ENCODE measurements at places on chromosomes 7 and 10.

DNA sequence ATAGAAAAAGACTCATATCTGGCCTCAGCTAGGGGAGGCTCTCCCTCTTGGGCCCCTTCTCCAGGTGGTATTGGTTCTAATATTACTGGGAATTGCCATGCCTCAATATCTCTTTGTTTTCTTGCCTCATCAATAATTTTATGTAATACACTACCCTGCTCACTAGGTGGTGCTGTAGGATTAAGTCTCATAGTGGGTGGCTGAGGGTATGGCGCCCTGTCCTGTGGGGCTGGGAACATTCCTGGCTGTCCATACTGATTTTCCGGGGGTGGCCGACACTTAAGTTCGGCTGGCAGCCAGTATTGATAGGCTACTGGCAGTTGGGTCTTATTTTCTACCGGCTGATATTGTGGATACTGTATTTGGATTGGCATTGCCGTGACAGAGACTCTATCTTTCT lies 9.0 kb upstream of the TAS2R3 start:
- DNase-seq, result peak; percentile 53

DNA sequence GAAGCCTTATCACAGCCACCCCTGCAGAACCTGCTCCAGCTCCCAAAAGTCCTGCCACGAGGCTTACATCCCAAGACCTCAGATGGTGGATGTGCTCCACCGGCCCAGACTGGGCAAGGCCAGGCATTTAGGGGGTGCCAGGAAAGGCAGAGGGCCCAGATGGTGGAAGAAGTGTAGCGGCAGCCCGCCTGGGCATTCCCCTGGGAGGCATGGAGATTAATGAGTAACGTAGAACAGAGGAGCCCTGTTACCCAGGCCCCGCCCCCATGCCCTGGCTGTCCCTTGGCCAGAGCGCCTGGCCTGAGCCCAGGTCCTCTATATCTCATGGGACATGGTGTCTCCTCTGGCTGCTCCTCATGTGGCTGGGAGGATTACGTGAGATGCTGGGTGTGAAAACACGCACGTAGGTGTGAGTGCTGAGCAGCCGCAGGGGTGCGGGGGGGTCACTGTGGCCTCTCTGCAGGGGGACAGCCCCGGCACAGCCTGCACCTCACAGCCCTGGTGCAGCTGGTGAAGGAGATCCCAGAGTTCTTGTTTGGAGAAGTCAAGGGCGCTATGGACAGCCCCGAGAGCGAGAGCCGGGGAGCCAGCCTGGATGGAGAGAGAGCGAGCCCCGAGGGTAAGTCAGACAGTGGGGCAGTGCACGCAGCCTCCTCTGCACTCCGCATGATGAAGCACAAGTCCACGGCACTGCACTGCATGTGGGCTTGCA lies 52.9 kb downstream of the ZNF467 start:
- DNase-seq, result no peak

GRCh38 chr10:129545261-129545660 lies 78.2 kb downstream of the MGMT start:
- no peak for DNase-seq

DNA sequence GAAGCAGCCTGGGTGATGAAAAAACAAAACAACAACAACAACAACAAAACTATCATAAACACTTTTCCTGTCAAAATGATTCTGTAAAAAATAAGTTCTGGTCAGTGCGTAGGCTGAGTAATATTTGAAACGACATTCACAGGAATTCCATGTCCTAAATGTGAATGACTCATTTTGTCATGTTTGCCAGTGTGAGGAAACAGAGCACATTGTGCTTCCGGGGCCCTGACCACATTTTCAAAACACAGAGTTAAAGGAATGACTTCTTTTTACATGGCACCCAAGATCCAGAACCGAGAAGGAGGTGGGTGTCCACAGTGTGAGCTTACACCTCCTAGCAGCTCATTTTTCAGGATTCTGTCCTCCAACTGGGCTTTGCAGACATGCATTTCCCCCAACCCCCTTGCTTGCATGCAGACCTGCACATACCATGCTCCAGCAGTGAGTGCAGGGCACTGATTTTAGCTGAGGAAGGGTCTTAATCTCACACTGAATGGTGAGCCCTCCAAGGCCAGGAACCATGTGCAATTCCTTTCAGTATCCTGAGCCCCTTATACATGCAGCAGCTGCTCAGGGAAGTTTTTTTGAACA lies 3.0 kb downstream of the CLRN3 start:
- DNase-seq, result peak; percentile 36

DNA sequence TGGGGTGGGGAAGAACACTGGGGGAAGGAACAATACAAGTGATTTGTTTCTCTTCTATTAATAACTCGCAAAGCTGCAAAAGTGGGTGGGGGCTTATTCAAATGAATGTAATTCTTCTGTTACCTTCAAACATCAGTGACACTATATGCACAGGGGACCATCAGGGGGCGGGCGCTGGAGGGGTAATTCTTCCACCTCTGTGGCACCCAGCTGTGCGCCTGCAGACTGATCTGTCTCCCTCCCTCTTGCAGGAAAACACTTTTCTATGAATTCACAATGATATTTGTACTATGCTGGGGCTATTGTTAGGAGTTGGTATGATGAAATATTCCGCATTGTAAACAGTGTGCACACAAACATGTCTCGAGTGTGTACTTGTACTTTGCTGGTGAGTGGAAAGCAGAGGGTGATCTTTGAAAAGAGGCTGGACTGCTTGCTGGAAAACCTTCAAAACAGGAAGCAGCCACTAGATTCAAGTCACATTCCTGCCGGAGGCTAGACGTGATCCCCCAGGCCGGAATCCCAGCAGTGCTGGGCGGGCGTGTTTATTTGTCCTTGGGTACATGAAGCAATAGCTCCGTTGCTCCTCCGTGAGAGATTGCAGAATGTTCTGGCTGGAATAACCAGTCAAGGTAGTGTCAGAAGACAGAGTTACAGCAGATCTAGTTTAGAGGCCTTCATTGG lies 15.8 kb upstream of the BNIP3 start:
- DNase-seq, result peak; percentile 65

DNA sequence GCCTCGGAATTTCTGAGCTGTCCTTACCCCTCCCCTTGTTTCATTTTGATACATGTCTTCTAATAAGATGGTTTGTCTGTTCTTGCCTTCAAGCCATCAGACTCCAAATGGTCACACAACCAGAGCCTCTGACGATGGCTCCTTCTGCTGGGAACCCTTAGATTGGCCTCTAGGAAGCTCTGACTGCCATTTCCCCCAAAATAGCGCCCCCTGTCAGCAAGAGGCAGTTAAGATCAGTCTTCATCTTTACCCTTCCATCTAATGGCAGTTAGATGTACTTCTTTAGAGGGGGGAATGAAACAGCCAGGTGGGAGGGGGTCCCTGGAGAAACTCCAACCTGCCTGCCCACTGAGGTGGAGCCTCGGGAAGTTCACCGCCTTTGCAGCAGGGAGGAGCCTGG lies 85.8 kb upstream of the GPR22 start:
- DNase-seq, result no peak

- no peak for DNase-seq
Measured at GRCh38 chr7:131691454-131692130, 135.2 kb upstream of the PODXL start.

- no peak for DNase-seq
Measured at GRCh38 chr7:43104874-43105520, 7.5 kb upstream of the HECW1 start.

- peak; percentile 28 for DNase-seq
Measured at GRCh38 chr7:102042016-102042656, 224.7 kb downstream of the CUX1 start.

DNA sequence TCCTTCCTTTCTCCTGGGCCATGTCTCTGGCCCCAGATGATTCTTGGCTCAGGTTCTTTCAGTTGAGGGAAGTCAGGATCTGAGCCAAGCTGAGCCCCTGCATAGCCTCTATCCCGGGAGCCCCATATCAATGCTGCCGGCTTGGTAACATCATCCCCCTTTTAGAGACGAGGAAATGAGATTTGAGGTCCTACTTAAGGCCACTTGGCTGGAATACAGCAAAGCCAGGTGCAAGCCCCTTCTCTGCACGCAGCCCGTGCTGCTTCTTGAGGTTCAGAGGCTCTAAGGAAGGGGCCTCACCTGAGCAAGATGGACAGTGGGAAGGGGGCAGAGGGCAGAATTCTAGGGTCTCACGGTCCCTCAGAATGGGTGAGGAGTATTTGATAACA lies 2.4 kb upstream of the IRF5 start:
- DNase-seq, result no peak

DNA sequence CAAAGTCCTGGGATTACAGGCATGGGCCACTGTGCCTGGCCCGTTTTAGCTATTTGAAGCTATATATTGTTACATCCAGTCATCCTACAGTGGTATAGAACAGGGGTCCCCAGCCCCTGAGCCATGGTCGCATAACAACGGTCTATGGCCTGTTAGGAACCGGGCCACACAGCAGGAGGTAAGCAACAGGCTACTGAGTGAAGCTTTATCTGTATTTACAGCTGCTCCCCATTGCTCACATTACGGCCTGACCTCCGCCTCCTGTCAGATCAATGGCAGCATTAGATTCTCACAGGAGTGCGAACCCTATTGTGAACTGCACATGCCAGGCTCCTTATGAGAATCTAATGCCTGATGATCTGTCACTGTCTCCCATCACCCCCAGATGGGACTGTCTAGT lies 26.3 kb upstream of the TSPAN33 start:
- no peak for DNase-seq

- peak; percentile 52 for DNase-seq
Measured at GRCh38 chr10:115981081-115981480, 291.9 kb downstream of the GFRA1 start.

DNA sequence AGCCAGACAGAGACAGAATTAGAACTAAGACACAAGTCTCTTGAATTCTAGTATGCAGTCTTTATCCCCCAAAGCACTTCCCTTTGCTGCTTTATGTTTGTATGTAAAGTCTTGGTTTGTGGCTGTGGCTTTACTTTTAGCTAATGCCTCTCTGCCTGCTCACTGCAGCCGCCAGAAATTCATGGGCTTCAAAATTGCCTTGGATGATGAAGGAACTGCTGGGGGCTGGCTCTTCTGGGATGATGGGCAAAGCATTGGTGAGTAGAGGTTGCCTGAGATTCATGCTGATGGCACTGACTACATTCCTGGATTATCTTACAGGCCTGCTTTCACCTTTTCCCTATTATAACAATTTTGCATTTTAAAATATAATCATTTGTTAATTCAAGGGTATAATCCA lies 10.9 kb upstream of the MGAM2 start:
- DNase-seq, result no peak

DNA sequence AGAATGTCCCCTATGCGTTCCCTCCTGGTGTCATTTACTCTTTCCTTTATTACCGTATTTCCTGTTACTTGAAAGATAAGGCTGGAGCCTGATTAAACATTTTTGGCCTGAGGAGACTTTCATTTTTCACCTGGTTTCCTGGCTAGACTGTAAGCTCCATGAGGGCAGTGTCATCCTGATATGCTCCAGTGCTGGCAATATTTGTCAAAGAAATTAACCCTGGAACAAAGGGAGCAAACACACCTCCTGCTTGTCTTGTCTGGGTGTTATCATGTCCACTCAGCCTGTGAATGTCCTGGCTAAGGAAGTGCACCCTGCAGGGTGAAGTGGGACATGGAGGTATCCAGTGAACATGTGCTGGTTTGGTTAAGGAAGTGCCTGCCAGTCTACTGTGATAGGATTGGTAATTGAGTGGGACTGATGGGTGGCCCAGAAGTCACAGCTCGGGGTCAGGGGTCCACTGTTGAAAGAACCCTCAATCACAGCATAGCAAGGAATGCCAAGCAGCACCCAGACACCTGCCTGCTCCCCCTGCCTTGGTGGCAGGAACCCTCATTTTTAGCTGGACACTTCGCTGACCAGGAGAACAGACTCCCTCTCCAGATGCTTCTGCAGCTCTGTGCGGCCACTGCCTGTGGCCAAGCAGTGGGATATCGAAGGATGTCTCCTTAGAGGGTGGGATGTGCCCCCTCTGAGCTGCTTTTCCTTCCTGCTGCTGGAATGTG lies 20.9 kb upstream of the PPIA start:
- no peak for DNase-seq

GRCh38 chr7:99734987-99735386 lies at the start of gene CYP3A7:
Gene CYP3A7, minus strand, starts transcription at chr7:99735196. Its CDS starts 103 bp downstream, at chr7:99735093.
- no peak for DNase-seq

DNA sequence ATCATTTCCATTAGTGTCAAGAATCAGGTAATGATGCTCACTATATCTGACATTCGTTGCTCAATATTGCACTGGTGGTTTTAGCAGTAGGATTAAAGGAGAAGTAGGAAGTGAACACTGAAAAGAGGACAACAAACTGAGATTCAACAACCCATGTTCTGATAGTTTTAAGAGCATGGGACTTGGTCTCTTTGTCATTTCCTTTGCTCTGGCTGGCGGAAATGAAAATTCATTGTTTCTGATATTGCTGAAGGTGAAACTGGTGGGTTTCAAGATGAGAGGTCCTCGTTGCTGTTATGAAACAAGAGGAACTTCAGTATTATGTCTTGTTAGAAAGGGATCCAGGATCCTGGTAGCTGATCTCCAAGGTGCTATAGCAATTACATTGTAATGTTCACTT lies 129.0 kb downstream of the DNAH11 start:
- no peak for DNase-seq

DNA sequence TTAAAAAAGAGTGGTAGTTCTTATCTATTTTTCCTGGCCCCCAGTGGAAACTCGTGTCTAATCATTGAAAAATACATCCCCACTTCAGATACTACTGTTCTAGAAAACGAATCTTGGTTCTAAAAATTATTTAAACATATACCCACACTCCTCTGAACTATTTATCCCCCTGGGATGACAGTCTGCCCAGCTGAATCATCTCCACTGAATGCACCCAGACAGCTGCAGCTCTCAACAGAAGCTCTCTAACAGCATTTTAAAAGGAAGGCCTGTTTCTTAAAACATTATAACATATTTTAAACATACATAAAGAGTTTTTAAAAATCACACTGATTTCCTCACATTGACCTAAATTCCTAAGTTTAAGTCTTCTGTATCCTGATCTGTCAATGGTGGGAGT lies 544.6 kb upstream of the PHF14 start:
- no peak for DNase-seq

GRCh38 chr7:74289659-74290552 lies 699 bp downstream of the CLIP2 start:
- DNase-seq, result no peak

DNA sequence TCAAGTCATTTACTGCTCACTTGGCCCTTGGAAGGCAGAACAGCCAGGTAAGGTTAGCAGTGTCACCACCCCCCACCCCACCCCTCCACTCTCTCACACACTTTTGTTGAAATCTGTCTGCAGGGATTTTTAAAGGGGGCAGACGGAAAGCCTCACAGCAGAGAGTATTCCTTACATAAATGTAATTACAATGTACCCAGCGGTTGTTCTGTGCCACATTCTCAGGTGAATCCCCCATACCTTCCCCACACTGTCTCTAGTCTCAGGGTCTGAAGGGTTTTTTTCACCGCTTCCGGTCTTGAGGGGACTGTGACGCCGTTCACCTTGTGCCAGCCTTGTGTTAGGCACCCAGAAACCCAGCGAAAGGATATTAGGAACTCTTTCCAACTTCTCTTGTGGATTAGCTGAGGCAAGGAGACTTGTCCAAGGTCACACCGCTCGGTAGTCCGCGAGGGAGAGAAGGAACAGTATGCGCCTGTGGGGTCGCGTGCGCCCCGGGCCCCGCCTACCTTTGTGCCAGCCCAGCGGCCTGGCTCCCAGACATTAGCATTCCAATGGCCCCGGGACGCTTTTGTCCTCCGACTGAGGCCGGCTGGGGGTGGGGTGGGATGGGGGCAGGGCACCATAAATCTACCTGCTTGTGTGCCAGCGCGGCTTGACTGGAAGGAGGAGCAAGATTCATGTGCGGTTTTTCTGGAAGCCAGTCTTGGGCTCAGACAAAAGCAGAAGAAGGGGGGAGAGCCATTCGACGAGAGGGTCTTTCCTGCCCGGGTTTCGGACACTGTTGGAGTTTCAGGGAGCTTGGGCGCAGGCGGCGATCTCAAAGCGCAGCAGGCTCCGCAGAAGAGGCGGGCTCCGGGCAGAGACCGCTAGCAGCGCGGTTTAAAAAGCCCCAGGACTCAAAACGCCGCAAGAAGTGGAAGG lies 4.5 kb downstream of the NEUROG3 start:
- no peak for DNase-seq
